NCI-H2081 treated with DMSO at 0.1 percent for 48 hours (cell line): ENCODE measurements at places on chromosomes 12 and 14.

GRCh38 chr12:103036581-103037214 is 79.2 kb downstream of the ASCL1 start:
- no peak for DNase-seq

GRCh38 chr14:80621701-80622100 is 319.8 kb downstream of the CEP128 start:
- DNase-seq, result no peak

- DNase-seq, result no peak
Measured at GRCh38 chr14:68111853-68112270, 292.3 kb downstream of the RAD51B start.

DNA sequence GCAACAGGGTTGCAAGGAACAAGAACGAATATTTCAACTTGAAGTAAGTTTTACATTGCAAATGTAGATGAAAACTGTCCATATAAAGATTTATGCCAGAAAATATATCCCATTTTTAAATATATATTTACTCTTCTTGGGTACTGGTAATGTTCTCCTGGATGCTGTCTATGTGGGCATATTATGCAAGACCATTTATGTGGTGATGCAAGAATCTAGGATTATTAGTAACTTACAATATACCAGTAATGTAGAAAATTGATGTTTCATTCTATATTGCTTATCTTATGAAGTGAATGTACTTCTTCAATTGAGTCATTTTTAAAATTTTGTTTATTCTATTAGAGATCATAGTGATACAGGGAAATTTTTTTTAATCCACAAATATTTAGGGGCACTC is 25.1 kb downstream of the FGFR1OP2 start:
- no peak for DNase-seq

GRCh38 chr14:49516286-49516685 is 69.9 kb downstream of the RPS29 start:
- peak; percentile 27 for DNase-seq

DNA sequence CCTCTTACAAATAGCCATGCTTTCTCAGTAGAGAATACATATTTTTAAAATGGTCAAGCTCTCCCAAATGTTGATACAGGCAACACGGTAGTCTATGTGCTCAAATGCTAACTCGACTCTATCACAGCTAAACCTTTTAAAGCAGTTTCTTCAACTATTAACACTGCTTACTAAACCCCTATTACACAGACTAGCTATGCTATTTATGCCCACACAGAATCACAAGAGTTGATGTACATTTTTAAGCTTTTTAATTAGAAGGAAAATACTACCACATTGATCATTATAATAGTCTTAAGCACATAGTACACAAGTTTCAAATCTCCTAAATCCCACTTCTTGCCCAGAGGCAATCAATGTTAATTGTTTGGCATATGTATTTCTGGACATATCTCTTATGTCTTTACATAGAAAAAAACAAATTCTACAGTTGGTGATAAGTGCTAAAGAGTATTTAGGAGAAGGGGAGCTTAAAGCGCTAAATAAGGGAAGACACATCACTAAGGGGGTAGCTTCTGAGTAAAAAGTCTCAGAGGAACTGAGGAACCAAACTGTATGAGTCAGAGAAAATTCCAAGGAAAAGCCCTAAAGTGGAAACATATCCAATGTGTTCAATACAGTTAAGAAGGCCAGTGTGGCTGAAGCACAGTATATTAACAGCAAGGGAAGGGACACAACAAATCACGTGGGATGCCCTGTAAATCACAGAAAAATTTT is 13.7 kb downstream of the HNRNPC start:
- no peak for DNase-seq

- DNase-seq, result no peak
Measured at GRCh38 chr14:92459950-92460421, 53.6 kb upstream of the RIN3 start.

- no peak for DNase-seq
Measured at GRCh38 chr12:121295116-121295745, 1.3 kb downstream of the CAMKK2 start.
